ENCODE measurements at places on chromosomes 5 and 9. TPM values are rescaled to one million over a fixed set of nuclear protein-coding genes. Genes with fewer than 3 reads are reported as not detected.

DNA sequence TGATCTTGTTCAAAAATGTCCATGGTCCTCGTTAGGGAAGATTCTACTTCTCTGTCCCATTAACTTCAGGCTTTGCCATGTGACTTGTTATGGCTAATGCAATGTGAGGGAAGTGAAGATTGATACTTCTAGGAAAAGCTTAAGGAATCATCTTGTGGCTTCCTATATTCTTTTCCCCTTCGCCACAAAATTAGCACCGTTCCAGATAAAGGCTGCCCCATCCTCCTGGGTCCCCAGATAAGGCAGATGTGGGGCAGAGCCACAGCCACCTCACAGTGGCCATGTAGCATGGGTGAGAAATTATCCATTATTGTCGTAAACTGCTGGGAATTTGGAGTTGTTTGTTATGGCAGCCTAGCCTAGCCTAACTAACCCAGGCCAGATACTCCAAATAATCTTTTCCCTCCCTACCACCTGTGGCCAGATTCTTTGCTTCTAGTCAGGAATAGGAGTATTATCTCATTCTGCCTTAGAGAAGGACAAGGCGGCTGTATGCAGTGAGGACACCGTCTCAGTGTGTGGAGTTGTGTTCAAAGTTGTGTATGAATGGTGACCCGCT, 31.9 kb upstream of the BOD1 start:
- H3K27me3 ChIP-seq, result no peaks in the 10 kb centered on the region
- H3K4me1 ChIP-seq, result peaks cover 6% of the 10 kb centered on the region
- no peak overlapping the region for H3K27ac ChIP-seq
- no peak overlapping the region for H3K4me3 ChIP-seq
- no peak for DNase-seq

- no peaks in the 10 kb centered on the region for H3K4me1 ChIP-seq
- no peaks in the 10 kb centered on the region for H3K27me3 ChIP-seq
- H3K27ac ChIP-seq, result no peak overlapping the region
- no peak overlapping the region for H3K4me3 ChIP-seq
- no peak for DNase-seq
- no peaks in the 10 kb centered on the region for H3K36me3 ChIP-seq
These were observed 21.1 kb upstream of the DMRTA1 start for GRCh38 chr9:22425551-22425950.

GRCh38 chr9:71594541-71594940, 173.8 kb downstream of the CEMIP2 start:
- no peak overlapping the region for H3K27ac ChIP-seq
- DNase-seq, result no peak
- no peak overlapping the region for H3K4me3 ChIP-seq
- H3K27me3 ChIP-seq, result no peaks in the 10 kb centered on the region

DNA sequence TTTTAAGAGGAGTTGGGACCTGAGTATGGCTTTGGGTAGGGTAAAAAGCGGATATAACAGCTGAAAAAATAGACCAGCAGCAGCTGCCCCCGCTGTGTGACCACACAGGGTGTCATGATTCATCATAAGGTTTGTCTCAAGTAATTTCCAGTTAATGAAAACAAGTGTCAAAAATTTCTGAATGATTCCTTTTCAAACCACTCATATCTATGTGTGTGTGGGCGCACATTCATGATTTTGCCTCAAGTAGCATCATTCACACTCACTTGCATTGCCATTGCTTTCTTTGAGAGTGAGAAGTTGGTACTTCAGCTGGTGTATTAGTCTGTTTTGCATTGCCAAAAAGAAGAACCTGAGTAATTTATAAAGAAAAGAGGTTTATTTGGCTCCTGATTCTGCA, 12.1 kb upstream of the TNFAIP8 start:
- no peak overlapping the region for H3K4me3 ChIP-seq
- no peaks in the 10 kb centered on the region for H3K36me3 ChIP-seq
- H3K27me3 ChIP-seq, result no peaks in the 10 kb centered on the region
- DNase-seq, result no peak

GRCh38 chr5:180575571-180575970, 15.7 kb downstream of the SCGB3A1 start:
- no peak for DNase-seq
- no peak overlapping the region for H3K27ac ChIP-seq
- no peak overlapping the region for H3K4me3 ChIP-seq
- peaks cover 64% of the 10 kb centered on the region for H3K36me3 ChIP-seq

- peaks cover 52% of the 10 kb centered on the region for H3K4me1 ChIP-seq
- DNase-seq, result no peak
- H3K27ac ChIP-seq, result peak overlapping the region; percentile 11
- H3K4me3 ChIP-seq, result no peak overlapping the region
These were observed 74.3 kb downstream of the LRSAM1 start for GRCh38 chr9:127525401-127526188.

DNA sequence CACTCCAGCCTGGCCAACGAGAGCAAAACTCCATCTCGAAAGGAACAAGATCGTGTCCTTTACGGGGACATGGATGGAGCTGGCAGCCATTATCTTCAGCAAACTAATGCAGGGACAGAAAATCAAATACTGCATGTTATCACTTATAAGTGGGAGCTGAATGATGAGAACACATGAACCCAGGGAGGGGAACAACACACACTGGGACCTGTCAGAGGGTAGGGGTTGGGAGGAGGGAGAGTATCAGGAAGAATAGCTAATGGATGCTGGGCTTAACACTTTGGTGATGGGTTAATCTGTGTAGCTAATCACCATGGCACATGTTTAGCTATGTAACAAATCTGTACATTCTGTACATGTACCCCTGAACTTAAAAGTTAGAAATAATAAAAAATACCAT, 40.9 kb downstream of the NMUR2 start:
- H3K36me3 ChIP-seq, result no peaks in the 10 kb centered on the region
- H3K4me1 ChIP-seq, result no peaks in the 10 kb centered on the region
- H3K4me3 ChIP-seq, result no peak overlapping the region
- DNase-seq, result no peak

- H3K4me3 ChIP-seq, result no peak overlapping the region
- no peaks in the 10 kb centered on the region for H3K27me3 ChIP-seq
- no peak overlapping the region for H3K27ac ChIP-seq
- H3K36me3 ChIP-seq, result no peaks in the 10 kb centered on the region
- H3K4me1 ChIP-seq, result no peaks in the 10 kb centered on the region
- no peak for DNase-seq
These were observed 467.5 kb downstream of the EFNA5 start for GRCh38 chr5:107203243-107203642.

DNA sequence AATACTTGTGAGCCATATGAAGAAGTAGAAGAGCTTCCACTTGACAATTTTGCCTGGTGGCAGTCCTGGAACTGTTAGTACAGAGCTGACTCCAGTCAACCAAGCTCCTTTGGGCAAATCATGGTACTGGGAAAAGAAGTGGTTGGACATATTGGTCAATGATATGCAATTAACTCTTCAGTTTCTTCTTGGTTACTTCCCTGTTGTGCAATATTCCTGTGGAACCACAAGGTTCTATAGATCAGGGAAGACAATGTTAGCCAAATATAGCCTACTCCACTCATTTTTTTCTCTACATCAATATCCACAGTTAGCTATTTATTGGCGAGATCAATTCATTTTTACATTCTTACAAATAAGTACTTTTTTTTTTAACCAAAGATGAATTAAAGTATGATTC, 14.4 kb upstream of the GDA start:
- no peak overlapping the region for H3K4me3 ChIP-seq
- H3K36me3 ChIP-seq, result no peaks in the 10 kb centered on the region
- DNase-seq, result no peak
- no peaks in the 10 kb centered on the region for H3K27me3 ChIP-seq
- H3K4me1 ChIP-seq, result no peaks in the 10 kb centered on the region
- no peak overlapping the region for H3K27ac ChIP-seq

DNA sequence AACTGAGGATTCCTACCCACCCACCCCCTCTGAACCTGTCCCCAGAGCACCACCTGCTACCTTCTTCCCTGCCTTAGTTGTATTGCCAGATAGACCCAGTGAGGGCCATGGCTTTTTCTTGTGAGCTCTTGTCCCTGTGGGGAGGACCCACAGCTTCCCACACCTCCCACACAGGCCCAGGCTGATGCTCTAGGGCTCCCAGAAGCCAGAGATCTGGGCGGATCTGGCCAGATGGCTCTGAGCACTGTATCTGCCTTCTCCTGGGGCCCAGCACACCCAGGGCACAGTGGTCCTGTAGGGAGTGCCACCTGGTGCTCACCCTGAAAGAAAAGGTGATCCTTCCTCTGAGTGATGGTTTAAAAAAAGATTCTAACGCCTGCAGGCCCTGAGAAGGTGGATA, 131.7 kb downstream of the DAB2IP start:
- no peak for DNase-seq
- H3K27ac ChIP-seq, result no peak overlapping the region
- H3K4me3 ChIP-seq, result no peak overlapping the region
- H3K4me1 ChIP-seq, result peaks cover 15% of the 10 kb centered on the region
- no peaks in the 10 kb centered on the region for H3K27me3 ChIP-seq

DNA sequence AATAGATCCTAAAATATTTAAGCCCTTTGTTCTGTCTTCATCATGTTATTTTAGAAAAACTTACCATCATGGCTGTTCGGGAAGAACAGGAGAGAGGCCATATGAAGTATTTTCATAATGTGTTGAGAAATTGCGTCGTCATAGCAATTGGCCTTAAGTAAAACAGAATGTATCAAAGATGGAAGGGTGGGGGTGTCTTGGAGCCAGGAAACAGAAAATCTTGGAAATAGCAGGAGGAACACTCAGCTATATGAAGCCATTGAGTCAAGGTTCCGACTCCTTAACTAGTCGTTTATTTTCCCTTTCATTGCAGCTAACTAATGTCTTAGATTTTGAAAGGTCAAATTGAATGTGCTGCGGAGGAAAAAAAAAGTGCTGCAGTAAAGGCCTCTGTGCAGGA, 1.3 kb downstream of the SPTAN1 start:
- peaks cover 77% of the 10 kb centered on the region for H3K4me1 ChIP-seq
- peak overlapping the region; percentile 96 for H3K27ac ChIP-seq
- H3K4me3 ChIP-seq, result peak overlapping the region; percentile 99
- no peaks in the 10 kb centered on the region for H3K36me3 ChIP-seq
- no peaks in the 10 kb centered on the region for H3K27me3 ChIP-seq

DNA sequence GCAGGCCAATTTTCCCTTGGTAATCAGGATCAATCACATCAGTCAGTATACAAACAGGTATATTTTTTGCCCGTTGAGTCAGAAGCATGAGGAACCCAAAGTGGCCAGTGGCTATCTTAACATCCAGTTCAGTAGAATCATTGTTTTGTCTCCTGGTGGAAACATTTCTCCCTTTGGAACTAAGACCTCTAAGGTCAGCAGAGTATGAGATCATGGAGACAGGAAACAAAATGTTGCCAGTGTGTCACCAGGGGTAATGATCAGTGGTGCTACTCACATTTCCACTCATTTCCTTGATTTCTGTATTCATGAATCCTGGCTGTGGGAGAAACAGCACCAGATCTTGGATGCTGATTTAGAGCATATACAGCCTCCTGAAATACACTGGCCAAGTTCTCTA, 553.0 kb downstream of the CSNK1G3 start:
- H3K27ac ChIP-seq, result no peak overlapping the region
- no peak for DNase-seq
- H3K4me3 ChIP-seq, result no peak overlapping the region

- peaks cover 15% of the 10 kb centered on the region for H3K4me1 ChIP-seq
- no peak for DNase-seq
- no peak overlapping the region for H3K27ac ChIP-seq
- H3K4me3 ChIP-seq, result no peak overlapping the region
These were observed 13.0 kb upstream of the SETX start for GRCh38 chr9:132367613-132368313.

DNA sequence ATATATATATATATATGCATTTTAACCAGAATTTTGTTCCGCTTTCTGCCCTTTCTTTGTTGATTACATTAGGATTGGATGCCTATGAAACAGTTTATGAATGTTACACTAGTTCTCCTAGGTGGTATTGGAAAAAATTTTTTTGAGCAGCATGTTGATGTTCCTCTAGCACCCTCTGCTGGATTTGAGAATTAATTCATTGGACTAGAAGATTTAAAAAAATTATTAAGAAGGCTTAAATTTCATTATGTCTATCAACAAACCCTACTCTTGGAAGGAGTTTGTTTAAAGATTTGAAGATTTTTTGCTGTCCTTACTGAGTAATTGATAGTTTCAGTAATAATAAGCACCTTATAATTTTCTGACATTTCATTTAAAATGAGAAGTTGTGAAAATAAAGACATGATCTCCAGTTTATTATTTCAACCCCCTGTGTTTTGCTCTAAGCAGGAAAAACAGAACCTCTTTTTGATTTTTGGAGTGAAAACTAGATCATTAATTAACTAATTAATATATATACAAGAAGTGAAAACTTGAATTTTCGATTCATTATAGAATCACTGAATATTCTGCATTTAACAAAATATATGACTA, 89.6 kb downstream of the CCDC171 start:
- H3K36me3 ChIP-seq, result no peaks in the 10 kb centered on the region
- no peaks in the 10 kb centered on the region for H3K27me3 ChIP-seq
- H3K4me3 ChIP-seq, result no peak overlapping the region
- H3K4me1 ChIP-seq, result no peaks in the 10 kb centered on the region

- H3K36me3 ChIP-seq, result peaks cover 35% of the 10 kb centered on the region
- H3K27ac ChIP-seq, result peak overlapping the region; percentile 89
- H3K4me3 ChIP-seq, result peak overlapping the region; percentile 100
- no peaks in the 10 kb centered on the region for H3K27me3 ChIP-seq
These were observed 481 bp downstream of the MRPL36 start for GRCh38 chr5:1799110-1799601.

DNA sequence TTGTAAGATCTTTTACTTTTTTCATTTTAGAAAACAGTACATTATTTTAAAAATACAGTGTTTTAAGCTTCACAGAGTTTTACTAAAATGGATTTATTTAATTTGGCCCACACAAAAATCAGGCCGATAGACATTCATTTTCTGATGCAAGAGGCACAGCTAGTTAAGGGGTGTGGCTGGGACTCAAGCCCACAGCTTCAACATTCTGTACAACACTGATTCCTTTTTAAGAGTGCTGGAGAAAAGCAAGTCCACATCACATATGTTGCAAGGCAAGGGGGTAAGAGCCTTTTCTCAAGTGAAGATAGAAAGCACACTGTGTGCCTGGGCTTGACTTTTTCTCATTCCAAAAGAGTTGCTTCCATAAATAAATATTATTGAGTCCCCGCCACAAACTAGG, 195.9 kb downstream of the RFK start:
- H3K4me1 ChIP-seq, result peaks cover under 1% of the 10 kb centered on the region
- H3K4me3 ChIP-seq, result no peak overlapping the region
- H3K36me3 ChIP-seq, result no peaks in the 10 kb centered on the region
- H3K27me3 ChIP-seq, result no peaks in the 10 kb centered on the region
- DNase-seq, result no peak
- H3K27ac ChIP-seq, result no peak overlapping the region

- no peaks in the 10 kb centered on the region for H3K27me3 ChIP-seq
- H3K36me3 ChIP-seq, result no peaks in the 10 kb centered on the region
- no peak overlapping the region for H3K4me3 ChIP-seq
- DNase-seq, result no peak
These were observed 42.3 kb upstream of the STRBP start for GRCh38 chr9:123310551-123311249.

LVRN gene
- 1.3 TPM for total RNA-seq

DENND1A gene
- total RNA-seq, result 23.0 TPM

LCN15 gene
- not detected for total RNA-seq

ARL14EPL gene
- total RNA-seq, result not detected

ANKRD20A1 gene
- total RNA-seq, result 1.7 TPM

CDH6 gene
- 7.2 TPM for total RNA-seq

Data from lower lobe of right lung (tissue), 2 donors.